ENCODE measurements at places on chromosomes 4 and X.

- no peak for DNase-seq
These were observed 153.6 kb downstream of the SOWAHB start for GRCh38 chr4:76744241-76744921.

DNA sequence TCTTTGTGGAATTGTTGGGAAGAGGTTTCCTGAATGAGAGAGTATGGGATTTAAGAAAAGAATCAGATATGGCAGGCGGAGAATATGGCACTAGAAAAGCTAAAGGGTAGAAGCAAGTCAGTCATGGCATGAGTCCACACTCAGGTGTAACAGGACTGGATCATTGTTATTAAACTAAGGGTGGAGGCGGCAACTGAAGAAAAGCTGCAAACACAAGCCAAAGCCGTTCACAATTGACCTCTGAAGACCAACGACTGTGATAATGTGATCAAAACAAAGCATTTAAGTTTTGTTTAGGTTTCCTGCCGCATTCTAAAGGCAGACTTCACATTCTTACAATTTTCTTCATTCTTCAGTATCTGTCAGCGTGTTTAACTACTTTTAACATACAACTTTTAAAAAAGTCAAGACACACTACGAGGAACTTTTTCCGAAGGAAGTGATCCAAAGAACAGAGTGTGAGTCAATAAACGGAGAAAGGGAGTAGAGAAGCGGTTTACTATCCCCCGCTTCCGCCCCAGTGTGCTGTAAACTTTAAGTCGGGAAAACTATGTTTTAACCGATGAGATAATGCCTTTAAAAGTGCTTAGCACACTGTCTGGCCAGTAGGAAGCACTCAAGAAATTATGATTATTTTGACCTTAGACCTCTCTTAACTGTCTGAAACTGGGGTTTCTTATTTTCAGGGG, 909 bp upstream of the SLAIN2 start:
- DNase-seq, result no peak

- DNase-seq, result no peak
These were observed 136.1 kb downstream of the MID1IP1 start for GRCh38 chrX:38937400-38937799.

- no peak for DNase-seq
These were observed 354.9 kb upstream of the HS3ST1 start for GRCh38 chr4:11783588-11783987.

DNA sequence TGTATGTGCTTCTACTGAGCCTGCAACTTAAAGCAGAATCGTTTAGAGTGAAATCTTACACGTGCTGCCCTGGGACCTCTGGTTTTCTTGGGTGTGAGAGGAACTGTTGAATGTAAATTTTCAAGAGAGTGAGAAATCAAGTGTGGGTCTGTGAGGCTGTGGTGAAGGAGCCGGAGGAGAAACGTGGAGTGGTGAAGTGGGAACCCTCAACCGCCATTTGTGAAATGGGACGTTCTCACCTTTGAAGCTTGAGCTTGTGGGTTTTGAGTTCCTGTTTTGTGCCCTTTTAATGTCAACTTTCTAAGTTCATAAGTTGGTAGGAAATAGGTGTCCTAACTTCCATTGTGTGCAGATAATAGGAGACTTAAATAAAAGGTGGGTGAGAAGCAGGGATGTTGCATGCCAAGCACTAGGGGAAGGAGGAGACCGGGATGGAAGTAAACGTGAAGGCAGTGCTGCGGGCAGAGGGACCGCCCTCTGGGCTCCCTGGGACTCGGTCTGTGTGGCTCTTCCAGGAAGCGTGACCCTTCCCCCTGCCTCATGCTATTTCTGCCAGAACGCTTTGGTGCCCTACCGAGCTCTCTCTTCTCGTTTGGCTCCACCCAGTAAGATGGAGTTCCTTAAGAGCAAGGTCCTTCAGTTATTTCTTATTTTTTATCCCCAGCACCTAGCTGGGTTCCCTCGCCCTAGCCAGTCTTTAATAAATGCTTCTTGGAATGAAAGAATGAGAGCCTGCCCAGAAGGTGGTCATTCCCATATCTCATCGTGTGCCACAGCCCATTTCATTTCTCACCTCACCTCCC, 56.0 kb downstream of the TMEM131L start:
- DNase-seq, result no peak

DNA sequence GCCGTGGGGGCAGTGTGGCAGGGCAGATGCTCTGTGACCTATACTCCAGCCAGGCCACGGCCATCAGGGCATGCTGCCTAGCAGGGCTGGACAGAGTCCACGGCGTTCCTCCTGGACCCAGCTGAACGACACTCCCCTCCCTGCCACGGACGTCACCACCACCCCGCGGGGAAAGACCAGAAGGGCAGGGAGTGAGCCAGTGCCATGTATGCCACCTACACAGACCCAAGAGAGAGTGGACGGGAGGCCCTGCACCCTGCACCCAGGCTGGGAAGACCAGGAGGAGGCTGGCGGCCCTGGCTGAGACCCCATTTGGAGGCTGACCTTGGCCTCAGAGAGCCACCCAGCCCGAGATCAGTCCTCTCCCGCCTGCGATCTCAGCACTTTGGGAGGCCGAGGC, 101.9 kb downstream of the FAM53A start:
- DNase-seq, result no peak

DNA sequence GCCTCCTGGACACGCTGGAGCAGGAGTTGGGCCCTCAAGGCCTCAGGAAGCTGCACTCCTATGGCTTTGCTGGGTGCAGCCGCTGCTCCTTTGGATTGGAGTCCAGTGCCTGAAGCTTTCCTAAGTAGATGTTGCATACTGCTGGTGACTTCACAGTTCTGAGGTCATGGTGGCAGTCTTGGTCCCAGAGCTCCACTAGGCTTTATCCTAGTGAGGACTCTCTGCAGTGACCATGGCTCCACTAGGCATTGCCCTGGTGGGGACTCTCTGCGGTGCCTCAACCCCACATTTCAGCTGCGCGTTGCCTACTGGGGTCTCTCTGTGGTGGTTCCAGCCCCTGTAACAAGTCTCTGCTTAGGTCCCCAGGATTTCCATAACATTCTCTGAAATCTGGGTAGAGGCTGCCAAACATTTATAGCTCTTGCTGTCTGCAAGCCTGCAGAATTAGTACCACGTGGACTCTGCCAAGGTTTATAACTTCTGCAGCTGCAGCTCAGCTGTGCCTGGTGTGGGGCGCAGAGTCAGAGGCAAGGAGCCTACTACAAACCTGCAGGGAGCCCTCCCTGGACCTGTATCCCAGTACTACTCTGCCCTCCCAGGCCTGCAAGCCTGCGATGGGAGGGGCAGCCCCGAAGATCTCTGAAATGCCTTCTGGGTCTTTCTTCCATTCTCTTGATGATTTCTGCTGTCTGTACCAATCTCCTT, 46.0 kb upstream of the NFKB1 start:
- DNase-seq, result no peak

GRCh38 chrX:48918643-48919340, at the start of gene PIM2:
Gene PIM2, minus strand, starts transcription at chrX:48919024. Its CDS starts 190 bp downstream, at chrX:48918834.
- DNase-seq, result peak; percentile 90

DNA sequence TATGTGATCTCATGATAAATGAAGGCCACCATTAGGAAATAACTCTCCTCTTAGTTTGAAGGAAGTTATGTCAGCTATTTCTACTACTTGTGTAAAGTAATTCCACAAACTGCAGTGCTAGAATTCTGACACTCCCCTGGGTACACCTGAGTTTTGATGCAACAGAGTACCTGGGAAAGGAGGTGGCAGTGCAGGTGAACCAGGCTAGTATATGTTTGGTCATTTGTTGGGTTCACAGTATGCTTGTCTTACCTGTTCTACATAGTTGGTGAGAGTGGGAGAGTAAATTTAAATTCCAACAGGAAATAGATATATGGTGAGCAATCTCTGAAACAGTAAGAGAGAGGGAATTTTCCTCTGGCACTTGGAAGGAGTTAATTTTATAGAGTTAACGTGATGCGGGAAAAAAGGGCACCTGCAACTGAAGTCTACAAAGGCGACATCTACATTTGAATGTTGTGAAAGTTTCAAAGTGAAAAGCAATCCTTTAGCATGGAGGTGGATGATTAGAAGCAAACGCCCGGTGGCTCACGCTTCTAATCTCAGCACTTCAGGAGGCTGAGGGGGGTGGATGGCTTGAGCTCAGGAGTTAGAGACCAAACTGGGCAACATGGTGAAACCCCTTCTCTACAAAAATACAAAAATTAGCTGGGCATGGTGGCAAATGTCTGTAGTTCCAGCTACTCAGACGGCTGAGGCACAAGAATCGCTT, 8.3 kb upstream of the SLC10A6 start:
- no peak for DNase-seq

- no peak for DNase-seq
These were observed 337.4 kb upstream of the SFRP2 start for GRCh38 chr4:154126276-154126675.

DNA sequence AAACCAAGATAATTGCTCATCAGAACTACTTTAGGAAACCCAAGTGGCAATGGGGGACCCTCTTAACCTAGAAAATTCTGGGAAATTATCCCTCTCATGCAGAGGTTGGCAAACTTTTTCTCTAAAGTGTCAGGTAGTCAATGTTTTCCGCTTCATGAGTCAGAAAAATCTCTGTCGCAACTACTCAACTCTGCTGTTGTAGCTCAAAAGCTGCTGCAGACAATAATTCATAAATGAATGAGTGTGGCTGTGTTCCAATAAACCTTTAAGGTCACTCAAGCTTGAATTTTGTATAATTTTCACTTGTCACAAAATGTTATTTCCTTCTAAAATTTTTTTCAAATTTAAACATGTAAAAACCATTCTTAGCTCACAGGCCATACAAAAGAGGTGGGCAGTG, 193.4 kb upstream of the MID1 start:
- no peak for DNase-seq

DNA sequence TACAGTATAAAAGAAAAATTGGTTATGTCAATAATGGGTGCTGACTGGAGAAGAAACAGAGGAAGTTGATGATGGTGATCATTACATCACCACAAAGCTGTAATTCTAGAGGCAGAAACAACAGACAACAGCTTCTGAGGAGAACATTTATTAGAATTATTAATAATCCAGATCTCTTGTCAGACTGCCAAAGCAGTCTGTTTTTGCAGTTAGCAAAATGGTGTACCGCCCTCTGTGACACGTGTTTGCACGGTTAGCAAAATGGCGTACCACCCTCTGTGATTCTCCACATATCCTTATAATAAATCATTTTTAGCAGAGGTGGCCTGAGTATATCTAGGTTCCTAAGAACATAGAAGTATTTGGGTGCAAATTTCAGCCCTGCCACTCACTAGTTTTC, 154.0 kb upstream of the TENT5D start:
- DNase-seq, result no peak

GRCh38 chr4:121655320-121656268, 41.2 kb downstream of the ANXA5 start:
- DNase-seq, result no peak

GRCh38 chr4:159016593-159017024, 86.3 kb upstream of the RAPGEF2 start:
- peak; percentile 20 for DNase-seq

DNA sequence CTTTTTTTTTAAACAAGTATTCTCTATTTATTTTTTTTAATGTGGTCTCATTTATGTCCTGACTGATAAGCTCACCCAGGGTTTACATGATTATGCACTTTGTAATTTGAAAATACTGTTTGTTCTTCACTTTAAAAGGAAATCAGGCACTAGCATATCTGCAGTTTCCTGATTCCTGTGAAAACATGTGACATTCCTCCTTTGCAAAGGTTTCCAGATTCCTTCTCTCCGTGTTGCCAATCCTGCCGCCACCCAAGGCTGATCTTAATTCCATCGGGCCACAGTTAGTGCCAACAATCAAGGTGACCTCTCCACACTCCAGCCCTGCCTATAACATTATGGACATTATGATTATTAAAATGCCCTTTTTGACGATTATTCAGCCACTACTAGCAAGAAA, 225.4 kb downstream of the PCDH7 start:
- DNase-seq, result no peak

DNA sequence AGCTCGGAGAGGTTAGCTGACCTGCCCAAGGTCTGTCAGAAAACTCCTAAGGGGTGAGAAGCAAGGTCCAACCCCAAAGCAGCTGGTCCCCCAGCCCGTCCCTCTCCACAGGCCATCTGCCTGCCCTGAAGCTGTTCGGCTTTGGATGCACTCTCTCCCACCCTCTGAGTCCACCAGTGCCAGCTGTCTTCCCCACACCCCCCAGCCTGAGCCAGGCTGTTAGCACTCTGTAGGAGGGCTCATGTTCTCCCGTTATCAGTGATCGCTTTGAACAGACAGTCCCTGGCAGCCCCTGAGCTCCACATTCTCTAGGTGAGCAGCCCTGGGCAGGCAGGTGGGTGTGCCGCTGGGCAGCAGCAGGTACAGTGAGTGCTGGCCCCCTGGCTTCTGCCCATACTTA, 16.0 kb downstream of the ZNF185 start:
- DNase-seq, result no peak

DNA sequence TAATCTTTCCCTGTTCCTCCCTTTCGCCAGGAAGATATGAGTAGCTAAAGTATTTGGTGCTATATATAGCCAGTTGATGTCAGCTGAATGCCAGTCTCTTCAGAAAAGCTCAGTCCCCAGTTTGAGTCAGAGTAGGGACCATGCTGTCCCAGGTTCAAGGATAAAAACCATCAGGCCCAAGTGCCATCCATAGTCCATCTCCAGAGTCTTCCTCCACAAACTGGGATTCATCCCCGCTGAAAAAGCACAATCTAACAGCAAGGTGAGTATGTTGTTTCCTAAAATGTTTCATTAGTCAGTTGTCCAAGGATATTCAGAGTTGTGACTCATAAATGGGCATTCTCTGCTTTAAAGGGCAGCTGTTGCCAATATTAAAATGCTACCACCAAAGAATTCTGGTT, at the start of gene MYOZ2:
MYOZ2 (plus strand) TSS at position 112 of the 401 bp plus-strand sequence. CDS start 694 bp downstream, outside the sequence.
- DNase-seq, result no peak

DNA sequence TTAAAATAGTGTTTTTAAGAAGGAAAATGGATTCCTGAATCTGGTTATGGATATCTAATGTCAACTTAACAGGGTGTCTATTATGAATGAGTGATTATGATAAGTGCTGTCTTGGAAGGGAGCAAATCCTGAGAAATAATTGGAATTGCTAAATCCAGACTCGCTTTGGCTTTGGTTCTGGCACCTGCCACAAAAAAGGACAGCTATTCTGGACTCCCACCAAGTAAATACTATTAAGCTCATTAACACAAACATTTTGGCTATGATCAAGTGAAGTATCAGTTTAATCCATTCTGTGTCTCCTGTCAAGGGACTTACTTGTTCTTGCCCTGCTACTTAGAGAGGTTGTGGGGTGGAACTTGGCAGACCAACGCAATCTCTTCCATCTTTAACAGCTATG, 403.7 kb downstream of the CENPC start:
- no peak for DNase-seq

DNA sequence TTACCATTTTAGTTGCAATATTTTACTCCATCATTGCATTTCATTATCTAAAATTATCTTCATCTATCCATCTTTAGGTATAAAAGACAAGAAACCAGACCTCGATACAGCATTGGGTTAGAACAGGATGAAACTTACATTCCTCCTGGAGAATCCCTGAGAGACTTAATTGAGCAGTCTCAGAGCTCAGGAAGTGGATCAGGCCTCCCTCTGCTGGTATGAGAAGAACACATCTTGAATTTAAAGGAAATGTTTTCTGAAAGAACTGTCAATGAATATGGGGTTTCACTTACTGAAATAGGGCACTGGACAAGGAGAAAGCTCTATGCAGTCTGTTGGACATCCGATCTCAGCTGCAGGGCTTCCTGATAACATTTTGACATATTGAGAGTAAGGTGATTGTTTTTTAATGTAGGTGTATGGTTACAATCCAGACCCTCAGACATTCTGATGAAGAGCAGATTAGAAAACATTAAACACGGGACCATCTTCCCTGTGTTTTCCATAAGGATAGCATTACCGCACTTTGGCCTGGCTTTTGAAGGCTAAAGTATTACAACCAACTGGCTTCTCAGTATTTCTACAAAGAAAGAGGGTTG, 367.2 kb downstream of the BMPR1B start:
- DNase-seq, result peak; percentile 72

- DNase-seq, result no peak
These were observed 165.1 kb downstream of the VSIG4 start for GRCh38 chrX:65874765-65875164.
